ENCODE measurements at places on chromosomes 16 and 17. TPM values are rescaled to one million over a fixed set of nuclear protein-coding genes. Genes with fewer than 3 reads are reported as not detected.

GRCh38 chr17:47257651-47258339 lies 4.2 kb downstream of the ITGB3 start:
- DNase-seq: no peak

Gene MMP25
- 0.21 TPM for total RNA-seq

Gene CCL1
- not detected for total RNA-seq

DNA sequence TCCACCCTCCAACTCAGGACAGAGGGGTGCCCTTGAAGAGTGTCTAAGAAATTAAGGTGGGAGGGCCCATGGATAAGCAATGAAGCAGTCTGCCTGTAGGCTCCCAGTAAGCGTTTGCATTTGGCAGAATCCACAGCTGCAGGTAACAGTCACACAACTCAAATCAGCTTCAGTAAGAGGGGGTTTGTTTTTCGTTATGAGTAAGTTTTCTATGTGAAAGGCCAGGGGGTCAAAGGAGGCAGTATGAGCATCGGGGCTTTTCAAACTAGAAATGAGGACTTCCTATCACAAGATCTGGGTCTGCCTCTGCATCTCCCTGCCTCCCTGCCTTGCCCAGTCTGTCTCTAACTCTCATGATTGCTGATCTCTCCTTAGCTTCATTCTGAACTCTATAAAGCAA lies 128.1 kb upstream of the CCL2 start:
- DNase-seq: no peak

GRCh38 chr17:66268247-66268927 lies 34.0 kb upstream of the PRKCA start:
- DNase-seq: no peak

Gene PDIA2
- not detected for total RNA-seq
